ENCODE measurements at places on chromosomes 11 and 22. TPM values are rescaled to one million over a fixed set of nuclear protein-coding genes. Genes with fewer than 3 reads are reported as not detected.
A peak's percentile ranks its signal among the peaks of the same experiment; 100 is the strongest.

- no peaks in the 10 kb centered on the region for H3K27me3 ChIP-seq
- H3K36me3 ChIP-seq, result no peaks in the 10 kb centered on the region
- H3K27ac ChIP-seq, result no peak overlapping the region
- no peak overlapping the region for H3K4me3 ChIP-seq
Observed at GRCh38 chr11:126853732-126854131, 146.8 kb downstream of the KIRREL3 start.

GRCh38 chr11:7348432-7349304 lies 97.0 kb downstream of the SYT9 start:
- no peaks in the 10 kb centered on the region for H3K36me3 ChIP-seq
- peak overlapping the region; percentile 16 for H3K4me3 ChIP-seq
- H3K27me3 ChIP-seq, result no peaks in the 10 kb centered on the region
- DNase-seq, result no peak
- H3K27ac ChIP-seq, result no peak overlapping the region
- H3K4me1 ChIP-seq, result peaks cover 16% of the 10 kb centered on the region

DNA sequence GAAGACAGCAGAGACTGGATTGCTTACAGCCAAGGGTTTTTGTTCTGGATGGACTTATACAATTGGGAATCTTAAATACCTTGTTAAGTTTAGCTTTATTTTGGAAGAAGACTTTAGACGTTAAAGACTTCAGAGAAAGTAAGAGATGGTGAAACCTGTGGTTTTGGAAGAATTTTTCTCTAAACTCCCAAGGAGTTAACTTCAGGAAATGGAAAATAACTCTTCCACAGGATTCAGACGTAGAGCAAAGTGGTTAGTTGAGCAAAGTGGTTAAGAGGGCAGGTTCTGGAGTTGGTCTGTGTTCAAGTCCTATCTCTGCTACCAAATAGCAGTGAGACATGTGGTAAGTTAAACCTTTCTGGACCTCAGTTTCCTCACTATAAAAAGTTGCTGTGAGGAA lies 12.8 kb downstream of the PITPNB start:
- H3K4me3 ChIP-seq, result no peak overlapping the region
- peaks cover 53% of the 10 kb centered on the region for H3K36me3 ChIP-seq
- no peaks in the 10 kb centered on the region for H3K4me1 ChIP-seq
- no peaks in the 10 kb centered on the region for H3K27me3 ChIP-seq
- no peak overlapping the region for H3K27ac ChIP-seq

Gene MDK
- 981 TPM for total RNA-seq
